Suppressor macrophage treated with lipopolysaccharide for 1 hour (primary cell): ENCODE measurements at places on chromosomes 11 and 22.

DNA sequence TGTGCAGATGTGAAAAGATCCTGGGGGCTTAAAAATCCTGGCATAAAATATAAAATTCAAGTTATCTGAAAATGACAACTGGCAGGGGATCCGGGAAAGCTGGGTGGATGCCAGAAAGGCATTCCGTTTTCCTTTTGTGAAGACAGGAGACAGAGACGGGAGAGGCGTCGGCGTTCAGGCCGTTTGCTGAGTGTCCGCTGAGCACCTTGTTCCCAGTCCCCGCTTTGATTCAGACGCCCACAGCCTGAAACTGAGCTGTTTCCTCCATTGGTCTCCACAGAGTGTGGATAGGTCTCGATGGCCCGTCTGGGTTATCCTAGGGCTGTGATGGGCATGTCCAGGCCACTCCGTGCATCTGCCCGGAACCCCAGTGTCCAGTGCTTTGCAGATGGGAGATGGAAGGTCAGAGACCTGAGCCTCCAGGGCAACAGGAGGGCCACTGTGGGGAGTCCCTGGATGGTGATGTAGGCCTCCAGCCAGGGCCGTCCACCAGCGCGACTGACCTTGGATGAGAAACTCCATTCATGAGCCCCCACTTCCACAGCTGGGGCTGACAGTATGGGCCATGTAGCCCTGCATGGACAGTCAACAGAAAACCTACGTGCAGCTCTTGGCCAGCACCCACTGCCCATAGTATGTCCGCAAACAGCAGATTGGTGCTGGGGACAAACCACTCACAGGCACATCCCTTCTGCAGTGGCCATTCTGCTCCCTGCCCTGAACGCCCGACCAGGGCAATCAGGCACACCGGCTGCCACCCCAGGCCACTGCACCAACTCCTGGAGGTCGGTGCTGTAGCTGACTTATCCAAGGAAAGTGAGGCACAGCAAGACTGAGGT is 11.6 kb downstream of the MRGPRF start:
- DNase-seq: no peak

DNA sequence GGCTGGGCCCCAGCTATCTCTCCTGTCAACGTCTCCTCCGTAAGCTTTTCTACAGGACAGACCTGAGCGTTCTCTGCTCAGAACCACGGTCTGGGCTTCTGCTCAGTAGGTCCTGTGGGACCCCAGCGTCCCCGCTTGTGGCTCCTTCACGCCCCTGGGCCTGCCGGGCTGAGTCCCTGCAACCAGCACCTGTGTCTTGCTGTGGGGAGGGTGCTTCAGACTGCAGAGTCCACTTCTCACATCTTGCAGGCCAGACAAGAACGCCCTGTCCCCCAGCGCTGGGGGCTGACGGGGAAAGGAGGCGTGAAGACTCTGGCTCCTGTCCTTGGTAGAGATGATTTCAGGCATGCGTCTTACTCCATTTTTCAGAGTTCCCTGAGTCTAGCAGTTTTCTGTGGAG is 1480.8 kb downstream of the BRD1 start:
- no peak for DNase-seq

DNA sequence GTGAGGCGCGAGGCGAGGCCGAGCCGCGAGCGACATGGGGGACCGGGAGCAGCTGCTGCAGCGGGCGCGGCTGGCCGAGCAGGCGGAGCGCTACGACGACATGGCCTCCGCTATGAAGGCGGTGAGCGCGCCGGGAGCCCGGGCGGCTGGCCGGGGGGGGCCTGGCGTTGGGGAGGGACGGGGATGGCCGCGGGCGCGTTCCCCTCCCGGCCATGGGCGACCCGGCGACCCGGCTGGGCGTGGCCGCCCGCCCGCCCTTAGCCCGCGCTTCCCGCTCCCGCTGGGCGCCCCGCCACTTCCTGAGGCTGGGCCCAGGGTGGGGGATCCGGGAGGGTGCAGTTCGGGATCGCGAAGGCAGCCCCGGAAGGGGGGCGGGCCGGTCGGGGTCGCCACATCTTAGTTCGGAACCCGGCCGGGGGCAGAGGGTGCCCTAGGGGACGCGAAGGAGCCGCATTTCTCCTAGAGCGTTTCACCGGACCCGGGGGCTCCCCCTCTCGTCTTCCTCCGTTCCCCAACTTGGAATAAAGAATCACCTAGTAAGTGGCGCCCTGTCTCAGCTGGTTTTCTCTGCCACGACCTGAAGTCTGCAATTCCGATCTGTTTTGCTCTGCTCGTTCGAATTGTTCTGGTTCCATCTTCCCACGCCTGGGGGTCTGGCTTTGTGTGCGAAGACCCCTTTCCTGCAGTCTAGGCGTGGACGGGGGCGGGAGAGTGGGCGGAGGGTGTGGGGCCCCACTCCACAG is 536 bp downstream of the YWHAH start:
- peak; percentile 51 for DNase-seq

GRCh38 chr11:134332189-134332631 is 422 bp downstream of the GLB1L2 start:
- peak; percentile 2 for DNase-seq

DNA sequence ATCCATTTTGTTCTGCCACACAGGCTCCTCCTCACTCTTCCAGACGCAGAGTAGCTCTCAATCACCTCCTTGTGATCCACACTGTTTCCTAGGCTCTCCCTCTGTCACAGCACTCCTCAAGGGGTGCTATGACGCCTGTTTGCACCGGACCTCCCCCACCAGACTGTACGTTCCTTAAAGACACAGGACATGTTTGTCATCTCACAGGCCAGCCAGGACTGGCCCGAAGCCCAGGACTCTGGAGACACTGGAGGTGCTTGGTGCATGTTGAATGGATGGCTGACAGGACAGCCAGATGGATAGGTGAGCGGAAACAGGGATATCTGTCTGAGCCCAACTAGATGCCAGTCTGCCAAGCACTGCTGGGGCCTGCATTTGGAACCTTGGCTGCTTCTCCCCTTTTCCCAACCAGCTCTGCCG is 13.6 kb downstream of the PLA2G6 start:
- DNase-seq: no peak
